ENCODE measurements at places on chromosomes 3 and 15.
A peak's percentile ranks its signal among the peaks of the same experiment; 100 is the strongest.

DNA sequence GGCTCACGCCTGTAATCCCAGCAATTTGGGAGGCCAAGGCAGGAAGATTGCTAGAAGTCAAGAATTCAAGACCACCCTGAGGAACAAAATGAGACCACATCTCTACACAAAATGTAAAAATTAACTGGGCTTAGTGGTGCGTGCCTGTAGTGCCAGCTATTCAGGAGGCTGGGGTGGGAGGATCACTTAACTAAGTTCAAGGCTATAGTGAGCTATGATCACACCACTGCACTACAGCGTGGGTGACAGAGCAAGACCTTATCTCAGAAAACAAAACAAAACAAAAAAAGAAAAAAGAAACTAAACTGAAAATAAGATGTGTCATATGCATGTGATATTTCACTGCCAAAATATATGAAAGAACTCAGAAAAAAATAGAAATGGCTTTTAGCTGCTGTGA lies 243.3 kb upstream of the CCDC54 start:
- DNase-seq: no peak

DNA sequence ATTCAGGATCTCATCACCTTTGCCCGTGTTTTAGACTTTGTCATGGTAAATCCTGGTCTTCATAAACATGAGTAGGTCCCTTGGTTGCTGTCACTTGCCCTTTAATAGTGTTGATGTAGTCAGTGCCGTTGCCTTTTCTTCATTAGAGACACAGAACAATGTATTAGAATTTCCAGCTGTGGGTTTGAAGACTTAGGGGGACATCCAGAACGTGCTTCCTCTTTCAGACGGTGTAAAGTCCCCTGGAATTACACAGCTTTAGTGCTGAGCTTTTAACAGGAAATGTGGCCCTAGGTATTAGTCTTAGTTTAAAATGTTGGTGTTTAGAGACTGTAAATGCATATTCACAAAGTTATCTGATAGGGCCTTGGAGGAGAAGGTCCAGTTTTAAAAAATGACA lies 8.8 kb upstream of the LRCH3 start:
- DNase-seq: no peak

- no peak for DNase-seq
Observed at GRCh38 chr15:57609805-57610529, 18.3 kb downstream of the MYZAP start.

DNA sequence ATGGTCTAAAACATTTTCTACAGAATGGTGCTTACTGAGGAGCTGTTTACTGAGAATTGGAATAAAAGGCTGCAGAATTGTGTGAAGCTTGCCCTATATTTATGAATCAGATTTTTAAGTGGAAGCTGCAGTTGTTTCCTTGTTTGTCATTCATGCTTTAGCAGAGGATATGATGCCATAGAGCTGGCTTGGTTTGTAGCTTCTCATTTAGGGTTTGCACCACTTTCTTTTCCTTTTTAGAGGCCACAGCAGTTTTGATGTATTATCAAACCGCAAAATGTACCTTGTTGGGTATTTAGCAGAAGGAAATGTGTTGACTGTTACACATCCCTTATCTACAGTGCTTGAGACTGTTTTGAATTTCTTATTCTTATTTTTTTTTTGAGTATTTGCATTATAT lies 66.2 kb downstream of the RASA2 start:
- no peak for DNase-seq

DNA sequence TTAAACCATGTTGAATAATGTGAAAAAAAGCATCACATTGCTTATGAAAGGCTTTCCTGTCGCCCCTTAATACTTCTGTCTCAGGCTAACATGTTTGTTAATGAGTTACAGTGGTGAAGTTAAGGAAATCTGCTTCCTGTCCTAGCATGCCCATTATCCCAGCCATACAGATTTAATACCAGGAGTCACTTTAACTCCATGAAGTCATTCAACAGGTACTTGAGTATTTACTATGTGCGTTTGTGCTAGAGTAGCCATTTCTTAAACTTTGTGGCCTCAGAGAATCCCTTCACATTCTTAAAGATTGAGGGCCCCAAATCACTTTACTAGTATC lies 10.1 kb upstream of the SETD5 start:
- no peak for DNase-seq

- DNase-seq: peak; percentile 52
Observed at GRCh38 chr3:149489060-149489690, 14.7 kb downstream of the TM4SF4 start.

- DNase-seq: no peak
Observed at GRCh38 chr15:25659251-25659650, 203.9 kb downstream of the ATP10A start.

DNA sequence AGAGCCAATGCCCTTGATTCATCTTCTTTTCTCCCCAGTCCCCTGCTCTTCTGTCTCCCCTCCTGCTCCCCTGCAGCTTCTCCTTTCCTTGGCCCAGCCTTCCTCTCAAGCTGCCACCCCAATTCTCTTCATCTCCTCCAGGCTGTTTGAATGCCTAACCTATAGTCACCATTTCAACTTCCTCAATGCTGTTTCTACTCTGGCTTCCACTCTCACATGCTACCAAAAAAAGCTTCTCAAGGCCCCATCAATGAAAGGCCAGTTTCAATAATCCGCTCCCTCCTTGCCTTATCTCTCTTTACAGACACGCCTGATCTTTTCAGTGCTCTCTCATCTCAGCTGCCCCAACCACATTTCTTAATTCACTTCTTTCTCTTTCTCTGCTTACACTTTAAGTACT lies 212.2 kb upstream of the GPR149 start:
- DNase-seq: no peak

DNA sequence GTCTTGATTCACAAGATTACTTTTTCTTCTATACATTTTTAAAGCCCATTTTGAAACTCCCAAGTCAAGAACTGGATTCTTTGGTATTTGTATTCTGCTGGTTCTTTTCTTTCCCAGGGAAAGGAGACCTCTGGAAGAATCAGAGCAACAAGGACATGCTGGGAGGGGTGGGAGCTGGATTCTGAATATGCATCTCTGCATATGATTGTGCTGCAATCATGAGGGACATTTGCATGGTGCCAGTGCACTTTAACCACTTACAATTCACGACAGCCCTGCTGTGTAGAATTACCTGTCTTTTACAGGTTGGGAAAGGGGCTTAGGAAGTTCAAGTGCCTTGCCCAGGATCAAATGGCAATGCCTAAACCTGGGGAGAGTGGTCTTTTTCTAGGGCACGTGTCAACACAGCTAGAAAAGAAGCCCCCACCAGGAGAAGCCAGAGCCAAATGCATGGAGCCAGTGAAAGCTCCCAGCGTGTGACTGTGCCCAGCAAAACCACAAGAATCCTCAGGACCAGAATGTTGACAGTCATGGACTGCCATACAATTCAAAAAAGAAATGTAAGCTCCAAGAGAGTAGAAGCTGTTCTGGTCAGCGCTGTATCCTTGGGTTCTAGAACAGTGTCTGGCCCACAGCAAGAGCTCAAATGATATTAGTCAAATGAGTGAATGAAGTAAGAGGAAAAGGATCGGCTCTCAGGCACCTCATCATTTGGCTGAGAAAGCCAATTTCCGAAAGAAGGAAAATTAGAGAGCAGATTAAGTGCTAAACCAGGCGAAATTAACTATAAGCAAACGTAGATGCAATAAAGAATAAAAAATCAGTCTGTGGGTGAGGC lies 84.5 kb upstream of the MEF2A start:
- no peak for DNase-seq

- DNase-seq: no peak
Observed at GRCh38 chr3:59573911-59574310, 524.1 kb upstream of the CFAP20DC start.

- DNase-seq: no peak
Observed at GRCh38 chr15:30872341-30872748, 31.4 kb upstream of the FAN1 start.

- DNase-seq: no peak
Observed at GRCh38 chr3:105809208-105809888, 59.5 kb downstream of the CBLB start.

DNA sequence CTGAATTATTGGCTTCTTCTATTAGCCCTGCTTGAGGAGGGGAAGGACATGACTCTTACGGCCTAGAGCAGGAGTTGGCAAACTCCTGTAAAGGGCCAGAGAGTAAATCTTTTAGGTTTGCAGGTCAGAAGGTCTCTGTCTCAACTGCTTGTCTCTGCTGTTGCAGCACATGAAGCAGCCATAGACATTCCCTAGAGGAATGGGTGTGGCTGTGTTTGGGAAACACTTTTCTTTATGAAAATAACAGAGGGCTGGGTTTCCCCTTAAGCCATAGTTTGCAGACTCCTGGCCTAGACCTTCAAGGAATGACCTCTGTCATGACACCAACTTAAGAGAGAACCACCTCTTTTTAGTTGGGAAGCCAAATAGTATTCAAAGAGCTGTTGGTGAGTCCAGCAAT lies 10.3 kb downstream of the TRAK1 start:
- no peak for DNase-seq

DNA sequence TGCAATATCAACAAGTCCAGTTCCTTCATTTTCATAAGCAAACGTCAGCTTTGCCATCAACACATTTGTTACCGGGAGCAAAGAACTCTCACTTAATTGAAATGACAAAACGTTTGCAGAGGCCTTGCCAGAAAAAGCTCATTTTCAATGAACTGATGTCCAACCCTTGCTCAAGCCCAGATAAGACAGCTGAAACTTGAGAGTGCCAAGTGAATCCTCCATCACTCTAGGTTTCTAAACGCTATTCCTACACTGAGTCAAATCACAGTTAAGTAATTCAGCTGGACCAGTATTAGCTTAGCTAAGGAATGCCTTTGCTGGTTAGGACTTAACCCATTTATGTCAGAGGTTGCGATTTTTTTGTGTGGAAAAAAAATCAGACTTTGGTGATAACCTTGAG lies 11.5 kb downstream of the CHSY1 start:
- no peak for DNase-seq

GRCh38 chr15:97966246-97966645 lies 5.7 kb downstream of the ARRDC4 start:
- DNase-seq: no peak

DNA sequence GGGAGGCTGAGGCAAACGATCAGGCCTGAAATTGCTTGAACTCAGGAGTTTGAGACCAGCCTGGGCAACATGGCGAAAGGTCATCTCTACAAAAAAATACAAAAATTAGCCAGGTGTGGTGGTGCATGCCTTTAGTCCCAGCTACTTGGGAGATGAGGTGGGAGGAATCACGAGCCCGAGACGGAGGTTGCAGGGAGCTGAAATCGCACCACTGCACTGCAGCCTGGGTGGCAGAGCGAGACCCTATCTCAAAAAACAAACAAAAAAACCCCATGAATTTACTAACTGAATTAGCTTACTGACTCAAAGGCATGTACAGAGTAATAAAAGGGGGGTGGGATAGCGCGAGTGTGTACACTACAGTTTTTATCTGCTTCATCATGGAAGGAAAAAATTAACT lies 19.3 kb downstream of the ARF4 start:
- no peak for DNase-seq

- no peak for DNase-seq
Observed at GRCh38 chr3:58336135-58336882, 3.6 kb downstream of the PXK start.

GRCh38 chr3:78764634-78765033 lies 1003.2 kb downstream of the ROBO1 start:
- DNase-seq: no peak

GRCh38 chr3:48038971-48039481 lies 22.8 kb upstream of the MAP4 start:
- no peak for DNase-seq

DNA sequence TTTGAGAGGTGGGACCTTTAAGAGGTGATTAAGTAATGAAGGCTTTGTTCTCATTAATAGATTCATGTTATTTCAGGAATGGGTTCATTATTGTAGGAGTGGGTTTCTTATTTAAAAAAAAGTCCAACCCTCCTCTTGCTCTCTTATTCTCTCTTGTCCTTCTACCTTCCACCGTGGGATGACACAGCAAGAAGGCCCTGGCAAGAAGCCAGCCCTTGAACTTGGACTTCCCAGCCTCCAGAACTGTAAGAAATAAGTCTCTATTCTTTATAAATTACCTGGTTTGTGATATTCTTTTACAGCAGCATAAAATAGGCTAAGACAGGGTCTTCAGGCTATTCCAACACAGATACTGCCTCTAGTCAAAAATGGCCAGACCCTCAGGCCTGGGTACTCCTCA lies 62.2 kb downstream of the MYLK start:
- DNase-seq: no peak

GRCh38 chr3:157958457-157958856 lies 147.8 kb downstream of the SHOX2 start:
- no peak for DNase-seq

DNA sequence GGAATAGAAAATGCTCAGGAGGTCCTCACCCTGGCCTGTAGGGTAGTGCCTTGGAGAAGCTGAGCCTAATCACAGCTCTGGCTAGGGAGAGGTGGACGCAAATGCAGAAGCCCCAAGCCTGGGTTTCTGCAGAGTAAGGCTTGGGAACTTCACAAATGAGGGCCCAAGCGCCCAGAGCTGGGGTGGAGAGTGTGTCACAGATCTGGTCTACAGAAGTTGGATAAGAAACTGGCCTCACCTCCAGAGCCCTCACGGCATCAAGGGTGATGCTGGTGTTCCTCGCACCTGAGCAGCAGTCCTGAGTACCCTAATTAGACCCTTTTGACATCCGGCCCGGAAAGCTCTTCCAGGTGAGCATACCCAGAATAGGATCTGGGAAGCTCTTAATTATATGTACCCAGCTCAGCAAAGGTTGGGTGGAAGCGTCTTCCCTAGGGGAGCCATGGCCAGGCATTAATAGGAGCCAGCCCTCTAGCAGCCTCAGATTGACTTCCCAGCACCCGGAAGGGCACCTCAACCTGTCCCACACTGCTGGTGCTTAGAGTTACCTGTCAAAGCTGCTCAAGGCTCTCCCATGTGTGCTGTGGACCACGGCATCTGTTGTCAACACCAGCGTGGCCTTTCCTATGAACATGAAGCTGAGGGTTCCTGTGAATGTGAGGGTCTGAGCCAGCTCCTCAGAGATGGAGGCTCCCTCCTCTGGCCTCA lies 31.8 kb downstream of the RBM5 start:
- DNase-seq: no peak

- DNase-seq: no peak
Observed at GRCh38 chr15:35440265-35440664, 105.7 kb downstream of the DPH6 start.

- DNase-seq: no peak
Observed at GRCh38 chr15:46660096-46660842, 1025.4 kb downstream of the SQOR start.

DNA sequence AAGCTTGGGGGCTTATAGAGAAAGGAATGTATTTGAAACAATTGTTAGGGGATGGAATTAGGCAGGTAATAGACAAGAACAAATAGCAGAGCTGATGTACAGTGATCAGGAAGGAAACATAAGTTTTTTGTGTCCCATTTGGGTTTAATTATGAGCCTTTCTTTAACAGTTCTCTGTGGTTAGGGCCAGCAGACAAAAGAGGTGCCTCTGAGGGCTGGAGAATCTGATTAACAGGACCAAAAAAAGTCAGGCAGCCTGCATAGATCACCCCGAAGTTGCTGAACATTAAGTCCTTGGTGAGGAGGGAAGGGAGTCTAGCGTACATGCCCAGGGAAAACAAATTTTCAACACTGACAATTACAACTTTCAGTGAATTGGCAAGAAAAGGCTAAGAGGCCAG lies 88.6 kb upstream of the SPRED1 start:
- DNase-seq: no peak

Data from H9 (cell line).